Activated T-helper 1 cell treated with anti-CD3 and anti-CD28 coated beads, Interleukin-12 subunit alpha, Interleukin-12 subunit beta, Interleukin-2, Interleukin-4 antibody, amounts not matched to agents 30 ng/mL and 10 ng/mL and 1 ng/mL, durations not matched to agents 14 hours and 24 hours and 36 hours (primary cell): ENCODE measurements at places on chromosomes 5 and 9.
A peak's percentile ranks its signal among the peaks of the same experiment; 100 is the strongest.

- DNase-seq = no peak
These were observed 16.5 kb upstream of the CEP120 start for GRCh38 chr5:123439709-123440108.

DNA sequence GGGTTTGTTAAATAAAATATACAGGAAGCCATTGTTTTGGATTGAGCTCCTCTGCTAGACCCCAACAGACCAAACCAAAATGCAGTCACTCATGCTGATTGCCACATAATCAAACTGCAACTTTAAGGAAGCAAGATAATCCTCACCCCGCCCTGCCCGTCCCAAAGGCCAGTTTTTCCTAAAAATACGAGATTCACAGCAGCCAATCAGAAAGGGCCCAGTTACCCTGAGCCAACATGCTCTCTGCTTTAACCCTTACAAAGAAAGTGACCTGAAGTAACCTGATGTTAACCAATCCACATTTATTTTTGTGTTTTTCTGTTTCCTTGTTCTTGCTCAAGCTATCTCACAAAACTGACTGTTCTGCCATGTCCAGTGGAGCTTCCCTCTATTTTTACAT, 21.5 kb upstream of the RNF20 start:
- DNase-seq = no peak

DNA sequence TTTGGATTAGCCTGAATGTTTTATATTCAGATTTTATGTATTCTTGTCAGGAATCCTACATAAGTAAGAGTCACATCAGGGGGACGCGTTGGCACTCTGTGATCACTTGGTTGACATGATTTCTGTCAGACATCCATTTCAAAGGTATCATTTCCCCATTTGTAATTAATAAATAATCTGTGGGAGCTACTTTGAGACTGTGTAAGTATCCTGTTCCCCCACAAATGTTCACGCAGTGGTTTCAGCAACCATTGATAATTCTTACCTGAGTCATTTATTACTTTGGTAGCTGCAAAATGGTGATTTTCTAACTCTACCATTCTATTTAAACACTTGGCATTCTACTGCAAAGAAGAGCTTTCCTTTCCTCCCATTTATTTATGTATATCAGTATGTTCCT, 56.9 kb upstream of the TBC1D2 start:
- DNase-seq = no peak

DNA sequence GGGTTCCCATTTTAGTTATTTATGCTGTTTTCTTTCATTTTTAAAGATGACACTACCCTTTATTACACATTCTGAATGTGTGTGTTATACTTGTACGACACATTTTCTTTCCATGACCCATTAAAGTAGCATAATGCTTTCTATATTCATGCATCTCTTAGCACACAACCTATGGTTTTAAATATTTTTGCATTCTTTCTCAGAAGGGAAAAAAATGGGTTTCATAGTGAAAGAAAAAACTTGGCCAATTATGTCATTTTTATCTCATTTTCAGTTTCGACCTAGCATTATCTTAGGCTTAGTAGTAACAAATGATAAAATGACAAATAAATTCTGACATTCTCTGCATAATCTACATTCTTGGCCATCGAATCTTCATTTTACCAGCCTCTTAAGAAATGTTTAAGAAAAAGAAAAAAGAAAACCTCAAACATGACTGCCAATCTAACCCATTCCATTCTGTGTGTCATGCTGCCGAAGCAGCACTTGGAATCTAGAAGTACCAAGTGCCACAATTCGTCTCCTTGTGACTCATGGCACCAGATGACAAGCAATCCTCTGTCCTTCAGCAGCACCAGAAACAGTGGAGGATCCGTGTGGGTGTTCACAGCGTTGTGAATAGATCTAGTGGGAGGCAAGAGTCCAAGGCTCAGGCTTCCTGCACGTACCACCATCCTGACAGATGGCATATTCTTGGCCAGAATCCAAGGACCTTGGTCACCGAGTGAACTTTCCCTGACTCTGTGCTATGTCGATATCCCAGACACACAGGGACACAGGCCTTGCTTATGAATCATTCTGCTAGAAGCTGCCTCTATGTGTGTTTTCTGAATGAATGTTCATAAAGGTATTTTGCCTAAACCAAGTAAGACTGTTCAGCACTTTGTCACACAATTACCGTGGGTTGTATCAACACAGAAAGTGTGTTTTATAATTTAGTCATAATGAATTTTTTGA, 502.7 kb downstream of the NR2F1-AS1 start:
- no peak for DNase-seq

DNA sequence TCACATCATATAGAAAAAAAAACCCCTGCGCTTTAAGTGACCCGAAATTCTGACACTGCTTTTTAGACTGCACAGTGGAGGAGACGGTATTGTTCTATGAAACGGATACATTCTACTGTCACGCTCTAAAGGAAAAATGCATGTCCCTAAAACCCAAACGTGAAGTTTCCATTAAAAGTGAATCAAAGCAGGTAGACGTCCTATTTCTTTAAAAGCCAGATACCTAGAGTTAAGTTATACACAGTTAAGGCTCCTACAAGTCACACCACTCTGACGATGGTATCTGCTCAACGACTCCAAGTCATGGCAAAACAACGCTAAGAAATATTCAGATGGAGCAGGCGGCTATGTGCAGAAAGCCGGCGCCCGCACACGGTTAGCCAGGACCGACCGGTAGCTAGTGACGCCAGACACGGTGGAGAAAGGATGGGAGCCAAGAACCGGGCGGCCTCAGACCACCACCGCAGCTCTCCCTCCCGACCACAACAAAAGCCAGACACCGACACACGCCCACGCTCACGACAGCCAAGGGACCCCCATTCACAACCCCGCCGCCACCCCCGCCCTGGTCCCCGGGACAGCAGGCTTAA, 734 bp downstream of the SKP1 start:
- no peak for DNase-seq

DNA sequence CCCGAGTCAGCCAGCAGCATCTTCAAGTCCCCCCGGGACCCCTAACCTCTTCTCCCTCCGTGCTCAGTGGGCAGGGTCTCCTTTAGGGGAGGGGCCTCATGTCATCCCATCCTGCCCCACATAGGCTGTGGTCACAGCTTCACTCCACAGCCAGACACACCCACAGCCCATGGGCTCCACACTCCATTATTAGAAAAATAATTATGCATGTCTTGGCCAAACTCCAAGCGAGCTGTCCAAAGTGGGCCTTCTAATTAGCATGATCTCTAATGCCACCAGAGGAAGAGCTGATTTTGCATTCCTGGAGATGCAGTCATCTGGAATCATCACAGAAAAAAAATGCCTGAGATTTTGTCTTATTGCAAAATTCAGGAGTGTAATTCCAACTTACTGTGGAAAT, 418.2 kb downstream of the IRX2 start:
- DNase-seq = no peak

DNA sequence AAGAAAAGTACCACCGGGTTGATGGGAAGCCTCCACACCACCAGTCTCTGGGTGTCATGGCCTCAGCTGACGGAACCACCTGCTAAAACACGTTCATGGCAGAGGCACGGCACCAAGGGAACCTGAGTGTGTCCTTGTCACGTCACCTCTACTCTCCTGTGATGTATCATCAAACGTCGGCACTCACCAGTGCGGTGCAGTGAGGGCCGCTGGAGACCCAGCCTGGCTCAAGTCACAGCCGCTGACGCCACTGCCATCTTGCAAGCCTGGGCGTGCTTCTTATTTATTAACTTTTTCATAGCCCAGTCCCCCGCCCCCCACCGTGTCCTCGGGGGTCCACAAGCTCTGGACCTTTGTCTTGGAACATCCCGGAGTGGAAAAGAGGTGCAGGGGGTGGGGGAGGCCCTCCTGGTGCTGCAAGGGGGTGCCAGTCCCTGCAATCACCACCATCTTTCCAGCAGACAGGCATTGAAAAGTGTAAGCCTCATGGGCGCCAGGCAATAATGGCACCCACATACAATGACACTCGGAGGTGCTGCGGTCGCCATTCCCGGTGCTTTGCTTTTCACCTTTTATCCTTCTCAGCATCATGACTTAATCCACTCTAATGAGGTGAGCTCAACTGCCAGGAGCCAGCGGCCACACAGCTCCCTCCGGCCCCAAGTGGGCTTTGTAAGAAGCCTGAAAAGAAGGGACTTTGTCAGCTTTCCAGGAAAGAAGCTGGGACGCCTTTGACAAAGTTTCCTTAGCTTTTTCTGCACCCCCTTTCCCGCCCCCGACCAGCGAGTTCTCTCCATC, 202.3 kb upstream of the IRX1 start:
- DNase-seq = no peak

- DNase-seq = no peak
These were observed 277.6 kb downstream of the ZNF608 start for GRCh38 chr5:124468671-124469411.

DNA sequence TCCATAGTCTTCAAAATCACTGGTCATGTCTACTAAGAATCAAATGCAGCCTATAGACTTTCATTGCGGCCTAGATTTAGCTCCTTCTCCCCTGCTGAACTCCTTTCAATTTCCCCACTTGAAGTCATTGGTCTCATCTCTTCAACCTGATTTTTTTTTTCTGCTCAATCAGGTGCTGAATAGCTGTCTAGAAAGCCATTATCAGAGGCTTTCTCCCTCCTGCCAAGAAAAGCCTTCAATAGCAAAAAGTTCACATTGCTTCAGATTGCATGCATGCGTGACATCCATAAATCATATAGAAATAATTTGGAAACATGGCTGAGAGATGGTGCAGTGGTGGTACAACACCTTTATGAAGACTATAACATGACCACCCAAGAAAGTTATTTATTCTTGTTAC, 316.2 kb downstream of the PLK2 start:
- DNase-seq = no peak

DNA sequence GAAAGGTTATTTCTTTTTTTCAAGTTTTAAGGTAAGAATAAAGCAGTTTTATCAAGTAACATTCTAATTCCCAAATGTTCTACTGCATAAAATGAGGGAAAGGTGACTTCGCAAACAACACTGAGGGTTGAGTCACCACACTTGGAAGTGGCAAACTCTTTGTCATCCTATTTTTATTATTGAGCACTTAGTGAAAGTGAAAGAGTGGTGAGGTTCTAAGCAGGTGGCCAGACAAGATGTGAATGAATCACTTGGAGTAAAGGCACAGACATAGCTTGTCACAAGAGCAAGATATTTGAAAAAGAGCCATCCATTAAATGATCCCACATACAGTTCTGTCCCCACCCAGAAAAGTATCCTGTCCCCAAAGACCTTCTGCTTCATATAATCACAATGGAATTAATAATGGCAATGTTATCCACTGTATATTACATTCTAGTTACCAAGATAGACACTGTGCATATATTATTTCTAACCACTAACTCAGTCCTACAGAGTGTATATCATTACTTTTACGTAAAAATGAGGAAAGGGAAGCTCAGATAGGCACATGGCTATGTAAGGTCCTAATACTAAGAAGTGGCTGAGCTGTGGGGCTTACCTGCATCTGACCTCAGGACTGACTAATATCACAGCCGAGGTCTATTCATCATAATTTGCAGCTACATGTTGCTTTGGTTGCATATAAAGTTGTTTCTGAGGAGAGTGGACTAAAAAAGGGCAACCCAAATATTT, 730.4 kb upstream of the MEF2C start:
- no peak for DNase-seq

GRCh38 chr5:102713682-102714231, 41.3 kb upstream of the PAM start:
- no peak for DNase-seq

- no peak for DNase-seq
These were observed at the start of gene INSL4 for GRCh38 chr9:5231212-5231611. Gene INSL4, plus strand, starts transcription at chr9:5231419. Its CDS starts 105 bp downstream, at chr9:5231524.

GRCh38 chr9:115333277-115334070, 215.5 kb upstream of the TNC start:
- DNase-seq = no peak

DNA sequence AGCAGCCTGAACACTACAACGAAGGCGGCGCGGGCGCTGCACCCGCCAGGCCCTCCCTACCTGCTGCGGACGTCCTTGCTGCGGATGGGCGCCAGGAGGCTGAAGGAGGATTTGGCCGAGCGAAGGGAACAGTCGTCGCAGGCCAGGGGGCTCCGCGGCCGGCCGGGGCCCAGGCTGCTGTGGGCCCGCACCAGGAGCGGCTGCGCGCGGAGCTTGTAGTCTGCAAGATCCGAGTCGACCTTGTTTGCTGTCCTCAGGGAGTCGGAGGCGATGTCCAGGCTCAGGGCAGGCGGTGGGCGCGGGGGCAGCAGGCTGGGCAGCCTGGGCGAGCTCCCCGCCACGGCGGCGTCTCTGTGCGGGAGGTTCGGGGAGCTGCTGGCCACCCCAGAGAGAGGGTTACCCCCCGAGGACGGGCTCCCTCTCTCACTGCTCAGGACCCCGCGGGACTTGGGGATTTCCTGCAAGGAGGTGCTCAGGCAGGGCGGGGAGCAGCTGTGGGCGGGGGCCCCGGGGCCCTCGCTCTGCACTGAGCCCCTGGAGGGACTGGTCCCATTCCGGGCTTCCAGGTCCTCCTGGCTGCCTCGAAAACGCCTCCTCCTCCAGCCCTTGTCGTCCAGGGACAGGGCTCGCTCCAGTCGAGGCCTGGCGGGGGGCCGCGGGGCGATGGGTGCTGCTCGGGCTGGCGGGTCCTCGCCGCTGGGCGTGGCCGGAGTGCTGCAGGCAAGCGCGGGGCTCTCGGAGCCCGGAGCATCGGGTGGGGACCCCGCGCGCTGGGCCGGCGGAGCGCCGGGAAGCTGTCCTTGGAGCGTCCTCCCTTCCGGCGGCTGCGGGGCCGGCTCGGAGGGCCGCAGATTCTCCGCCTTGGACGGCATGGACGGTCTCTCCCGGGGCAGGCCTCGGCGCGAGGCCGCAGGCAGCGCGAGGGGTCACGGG, 831 bp downstream of the INPP5E start:
- DNase-seq = peak; percentile 57

- DNase-seq = no peak
These were observed 756.7 kb upstream of the RGMB start for GRCh38 chr5:98016771-98017170.

DNA sequence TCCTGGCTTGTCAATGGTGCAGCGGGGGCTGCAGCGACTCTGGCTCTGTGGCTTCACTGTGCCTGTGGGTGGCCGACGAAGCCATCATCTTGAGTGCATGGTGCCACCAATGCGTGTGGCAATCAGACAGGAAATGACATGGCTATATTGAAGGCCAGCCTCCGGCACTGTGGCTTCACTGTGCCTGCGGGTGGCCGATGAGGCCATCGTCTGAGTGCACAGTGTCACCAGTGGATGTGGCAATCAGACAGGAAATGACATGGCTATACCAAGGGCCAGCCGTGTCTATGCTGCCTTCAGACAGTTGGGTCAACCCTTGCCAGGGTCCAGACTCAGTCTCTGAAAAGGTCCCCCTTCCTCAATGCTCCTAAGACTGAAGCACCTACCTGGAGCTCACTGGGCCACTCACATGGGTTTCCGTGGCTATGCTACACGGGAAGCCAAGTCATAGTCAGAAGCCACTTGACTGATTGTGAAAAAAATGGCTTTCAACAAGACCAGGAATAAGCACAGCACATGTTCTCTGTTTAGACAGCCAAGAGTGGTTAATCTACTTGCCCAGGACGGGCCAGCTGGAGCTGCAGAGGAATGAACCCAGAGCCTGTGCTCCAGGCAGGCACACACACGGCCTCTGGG, 67.5 kb upstream of the S1PR3 start:
- no peak for DNase-seq
